ENCODE measurements at places on chromosomes 13 and 19. TPM values are rescaled to one million over a fixed set of nuclear protein-coding genes. Genes with fewer than 3 reads are reported as not detected.

Gene MAMSTR
- 0.12 TPM for total RNA-seq

Gene KIR3DL2
- not detected for total RNA-seq

Gene DKKL1
- not detected for total RNA-seq

Gene TMTC4
- total RNA-seq: 14.9 TPM

Measured in smooth muscle cell of the coronary artery (primary cell).